Regular cardiac myocyte (primary cell): ENCODE measurements at places on chromosomes 7 and 10. TPM values are rescaled to one million over a fixed set of nuclear protein-coding genes. Genes with fewer than 3 reads are reported as not detected.

Gene ERCC6
- 62.7 and 78.9 TPM in 2 replicates for total RNA-seq

Gene GSTO2
- total RNA-seq, result 2.3 and 2.5 TPM in 2 replicates

Gene SPDYE2
- total RNA-seq, result not detected in 2 replicates

Gene ACTR3C
- 0.19 and 1.7 TPM in 2 replicates for total RNA-seq

Gene SKIDA1
- total RNA-seq, result 0.56 and 0.58 TPM in 2 replicates

Gene CHN2
- total RNA-seq, result 0.19 and 4.2 TPM in 2 replicates

Gene CALML3
- not detected in 2 replicates for total RNA-seq

Gene GCC1
- 26.8 and 27.0 TPM in 2 replicates for total RNA-seq

Gene TLL2
- 0.19 and 0.28 TPM in 2 replicates for total RNA-seq

Gene FAM131B
- 1.2 and 3.1 TPM in 2 replicates for total RNA-seq

Gene ZNF736
- 10.7 and 13.0 TPM in 2 replicates for total RNA-seq

Gene FAM180A
- 3.1 and 21.5 TPM in 2 replicates for total RNA-seq

Gene VWDE
- total RNA-seq, result 0.19 TPM in 1 of 2 replicates, not detected in the other

Gene LIPN
- total RNA-seq, result not detected in 2 replicates
